ENCODE measurements at places on chromosomes 13 and 19.

- no peak for DNase-seq
Measured at GRCh38 chr19:50498219-50499056, 12.6 kb downstream of the JOSD2 start.

- DNase-seq, result no peak
Measured at GRCh38 chr13:46605825-46606554, 53.0 kb downstream of the LRCH1 start.

DNA sequence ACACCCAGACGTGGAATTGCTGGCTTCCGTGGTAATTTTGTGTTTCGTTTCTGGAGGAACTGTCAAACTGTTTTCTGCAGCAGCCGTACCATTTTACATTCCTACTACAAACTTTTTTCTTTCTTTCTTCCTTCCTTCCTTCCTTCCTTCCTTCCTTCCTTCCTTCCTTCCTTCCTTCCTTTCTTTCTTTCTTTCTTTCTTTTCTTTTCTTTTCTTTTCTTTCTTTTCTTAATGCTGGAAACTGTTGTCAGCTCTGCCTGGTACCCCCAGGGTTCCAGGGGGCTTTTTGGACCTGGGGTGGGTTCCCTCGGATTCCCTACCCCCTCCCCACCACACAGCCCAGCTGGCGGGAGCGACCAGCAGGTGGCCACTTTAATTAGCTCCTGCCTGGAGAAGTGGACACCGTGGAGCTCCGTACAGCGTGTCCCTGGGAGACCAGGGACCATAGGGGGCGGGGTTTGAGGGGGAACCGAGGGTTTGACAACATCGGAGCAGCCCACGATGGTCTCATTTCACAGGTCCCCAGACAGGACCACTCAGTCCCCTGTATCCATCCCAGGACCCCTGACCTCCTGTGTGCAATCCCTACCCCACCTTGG is 24.4 kb downstream of the CELF5 start:
- DNase-seq, result no peak

DNA sequence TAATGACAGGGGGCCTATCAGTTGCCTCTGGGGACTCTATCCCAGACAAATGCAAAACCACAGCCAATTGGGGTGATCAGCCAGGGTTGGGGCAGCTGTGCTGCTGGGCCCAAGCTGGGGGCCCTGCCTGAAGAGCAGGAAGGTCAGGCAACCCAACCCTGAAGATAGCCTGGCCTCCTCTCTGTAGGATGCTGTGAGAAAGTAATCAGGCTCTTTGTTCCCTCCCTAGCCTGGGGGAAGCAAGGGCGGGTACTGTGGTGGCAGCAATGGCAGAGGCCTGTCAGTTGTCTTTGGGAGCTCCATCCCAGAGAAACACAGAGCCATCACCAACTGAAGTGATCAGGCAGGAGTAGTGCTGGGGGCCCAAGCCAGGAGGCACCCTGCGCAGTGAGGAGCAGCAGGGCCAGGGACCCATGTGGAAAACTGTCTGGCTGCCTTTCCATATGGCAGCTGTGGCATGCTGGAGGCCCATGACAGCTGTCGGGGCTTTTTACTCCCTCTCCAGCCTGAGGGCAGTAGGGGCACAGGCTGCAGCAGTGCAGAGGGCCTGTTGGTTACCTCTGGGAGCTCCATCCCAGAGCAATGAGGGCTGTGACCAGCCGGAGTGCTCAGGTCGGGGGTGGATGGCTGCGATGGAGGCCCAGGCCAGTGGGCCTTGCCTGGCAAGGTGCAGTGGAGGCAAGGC is 73.6 kb upstream of the ATP12A start:
- no peak for DNase-seq

GRCh38 chr19:3707868-3708206 is 347 bp upstream of the TJP3 start:
- no peak for DNase-seq

- peak; percentile 98 for DNase-seq
Measured at GRCh38 chr13:110012102-110012739, 225.8 kb upstream of the IRS2 start.
